Hematopoietic multipotent progenitor cell treated with erythropoietin and hydrocortisone succinate and interleukin-3 and kit ligand, for 4 days (in vitro differentiated cells): ENCODE measurements at places on chromosomes 7 and 10.

- DNase-seq: no peak
These were observed 134.9 kb downstream of the MICU1 start for GRCh38 chr10:72490951-72491350.

DNA sequence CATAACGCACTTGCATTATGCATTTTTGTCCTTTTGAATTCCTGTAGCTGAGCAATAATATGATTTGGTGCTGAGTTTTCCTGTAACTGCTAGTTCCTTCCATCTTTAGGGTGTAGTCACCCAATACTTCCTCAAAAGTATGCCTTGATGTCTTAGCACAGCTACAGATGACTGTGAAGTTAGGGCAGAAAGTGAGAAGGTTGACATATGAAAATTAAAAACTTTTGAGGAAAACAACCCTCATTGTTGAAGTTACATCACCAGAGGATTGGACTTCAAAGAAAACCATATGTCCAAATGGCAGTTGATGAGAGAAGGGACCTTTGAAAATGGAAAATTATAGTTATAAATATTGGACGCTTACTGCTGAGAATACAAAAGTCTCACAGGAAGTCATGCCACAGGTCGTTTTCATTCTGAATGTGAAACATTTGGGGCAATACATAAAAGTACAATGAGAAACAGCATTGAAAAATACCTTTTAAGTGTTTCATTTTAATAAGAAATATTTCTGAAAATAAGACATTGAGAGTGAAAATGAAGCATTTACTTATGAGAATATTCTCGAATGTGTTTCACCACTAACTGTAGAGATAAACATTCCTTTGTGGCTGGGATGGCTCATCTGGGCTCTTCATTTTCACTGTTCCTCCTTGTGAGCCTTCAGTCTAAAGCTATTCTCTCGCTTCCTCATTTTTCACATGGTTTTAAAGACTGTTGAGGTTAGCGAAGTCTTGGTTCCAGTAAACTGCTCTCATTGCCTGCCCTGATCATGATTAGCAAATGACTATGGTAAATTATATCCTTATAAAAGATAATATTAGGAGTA, 61.4 kb upstream of the NME8 start:
- DNase-seq: peak; percentile 83

DNA sequence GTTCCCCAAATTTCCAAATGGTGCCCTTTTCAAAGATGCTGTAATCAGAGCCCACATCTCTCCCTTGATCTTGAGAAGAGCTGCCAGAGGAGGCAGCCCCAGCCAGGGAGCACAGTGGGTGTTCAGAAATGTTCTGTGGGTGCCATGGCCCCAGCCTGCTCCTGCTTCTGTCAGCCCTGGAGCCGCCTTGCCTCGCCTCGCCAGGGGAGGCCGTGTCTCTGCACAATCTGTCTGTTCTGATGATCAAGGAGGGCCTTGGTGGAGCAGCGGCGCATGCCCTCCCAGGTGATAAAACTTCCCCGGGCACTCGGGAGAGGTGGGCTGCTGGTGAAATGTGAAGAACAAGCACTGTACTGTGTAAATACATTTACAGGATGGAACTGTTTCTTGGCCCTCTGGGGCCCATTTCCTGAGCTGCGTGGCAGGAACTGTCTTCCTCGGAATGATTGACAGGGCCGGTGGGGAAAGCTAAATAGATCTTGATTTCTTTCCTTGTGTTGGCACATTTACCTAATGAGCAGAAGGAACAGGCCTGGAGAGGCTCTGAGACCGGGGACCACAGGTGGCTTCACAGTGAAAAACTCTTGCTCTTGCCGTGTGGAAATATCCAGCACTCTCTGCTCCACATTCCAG, 207.8 kb upstream of the PODXL start:
- no peak for DNase-seq

GRCh38 chr10:74342991-74343390, 192.0 kb downstream of the ADK start:
- DNase-seq: peak; percentile 52

DNA sequence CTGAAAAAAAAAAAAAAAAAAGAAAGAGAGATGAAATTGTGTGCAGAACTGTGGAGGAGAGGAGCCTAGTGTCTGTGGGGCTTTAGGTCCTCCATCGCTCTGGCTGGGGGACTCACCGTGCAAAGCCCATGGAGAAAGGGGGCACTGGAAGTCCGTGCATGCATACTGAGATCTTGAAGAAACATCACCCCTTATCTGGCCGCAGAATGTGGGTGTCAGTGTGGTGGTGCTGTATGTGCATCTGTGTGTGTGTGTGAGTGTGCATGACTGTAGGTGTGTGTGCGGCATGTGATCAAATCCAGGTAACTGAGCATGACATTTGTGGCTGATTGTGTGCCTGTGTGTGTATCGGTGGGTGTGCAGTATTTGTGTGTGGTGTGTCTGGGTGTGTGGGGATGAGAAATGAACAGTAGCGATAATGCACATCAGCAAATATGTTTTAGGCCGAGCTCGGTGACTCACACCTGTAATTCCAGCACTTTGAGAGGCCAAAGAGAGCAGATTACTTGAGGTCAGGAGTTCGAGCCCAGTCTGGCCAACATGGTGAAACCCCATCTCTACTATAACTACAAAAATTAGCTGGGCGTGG, 8.8 kb upstream of the CLDN3 start:
- DNase-seq: no peak

GRCh38 chr10:52774600-52775106, 2.1 kb upstream of the MBL2 start:
- DNase-seq: no peak

GRCh38 chr7:34550996-34551395, 107.0 kb upstream of the NPSR1 start:
- DNase-seq: no peak

GRCh38 chr10:83564889-83565588, 574.3 kb upstream of the GHITM start:
- no peak for DNase-seq

DNA sequence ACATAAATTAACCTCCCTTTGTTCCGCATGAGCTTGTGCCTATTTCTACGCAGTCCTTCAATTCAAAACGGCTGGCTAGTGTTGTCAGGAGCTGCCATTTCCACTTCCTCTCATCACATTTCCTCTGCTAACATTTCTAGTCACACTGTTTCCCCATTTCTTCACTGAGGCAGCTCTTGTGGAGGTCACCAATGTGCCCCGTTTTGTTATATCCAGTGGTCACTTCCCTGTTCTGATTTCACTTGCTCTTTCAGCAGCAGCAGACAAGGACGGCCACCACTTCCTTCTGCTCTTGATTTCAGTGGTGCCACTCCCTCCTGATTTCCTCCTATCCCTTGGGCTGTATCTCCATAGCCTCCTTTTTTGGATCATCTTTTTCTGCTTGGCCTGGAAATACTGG, 64.8 kb upstream of the SEC61G start:
- no peak for DNase-seq

- no peak for DNase-seq
These were observed 53.5 kb downstream of the DENND11 start for GRCh38 chr7:141648276-141649114.

GRCh38 chr7:64602086-64602485, 39.2 kb upstream of the ZNF680 start:
- DNase-seq: no peak

DNA sequence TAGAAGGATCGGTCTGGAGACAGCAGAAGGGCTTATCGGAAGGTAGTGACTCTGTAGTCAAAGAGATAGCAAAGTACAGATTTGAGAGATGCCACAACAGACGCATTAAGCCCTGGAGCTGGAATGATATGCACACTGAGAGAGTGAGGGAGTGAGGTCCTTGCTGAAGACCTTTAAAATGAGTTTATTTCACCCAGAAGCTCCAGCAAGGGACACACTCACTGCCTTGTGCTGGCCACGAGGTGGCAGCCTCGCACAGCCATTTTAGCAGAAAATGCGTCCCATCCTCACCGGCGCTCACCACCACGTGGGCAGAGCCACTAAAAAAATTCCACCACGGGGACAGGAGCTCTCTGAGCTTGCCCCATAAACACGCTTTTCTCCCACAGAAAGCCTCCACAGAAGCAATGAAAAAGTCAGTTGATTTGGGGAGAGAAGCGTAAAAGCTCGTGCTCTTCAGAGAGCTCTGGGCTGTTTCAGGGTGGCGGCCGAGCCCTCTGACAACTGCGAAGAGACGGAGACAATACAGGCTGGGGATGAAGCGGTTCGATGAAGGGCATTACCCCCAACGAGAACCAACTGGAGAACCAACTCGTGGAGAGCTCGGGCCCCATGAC, 163.0 kb upstream of the KLF14 start:
- peak; percentile 90 for DNase-seq
